ENCODE measurements at places on chromosomes 3 and 15.
A peak's percentile ranks its signal among the peaks of the same experiment; 100 is the strongest.

DNA sequence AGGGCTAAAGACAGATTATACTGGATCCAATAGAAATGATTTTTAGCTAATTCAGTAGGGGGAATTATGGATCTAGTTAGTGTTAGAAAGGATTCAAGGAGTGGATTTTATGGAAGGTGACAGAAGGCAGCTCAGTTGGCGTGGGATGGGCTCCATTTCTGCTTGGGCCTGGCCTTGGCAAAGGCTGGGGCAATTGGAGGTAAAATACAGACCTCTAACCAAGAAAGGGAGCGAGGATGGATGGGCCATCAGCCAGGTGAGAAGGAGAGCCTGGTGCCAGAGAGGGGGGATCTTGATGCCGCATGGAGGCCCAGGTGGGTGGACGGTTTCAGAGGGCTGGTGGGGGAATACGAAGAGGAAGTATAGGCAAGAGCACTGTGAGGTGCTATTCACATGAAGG lies 40.7 kb upstream of the TRA2B start:
- DNase-seq, result no peak

GRCh38 chr3:14555835-14556234 lies 15.7 kb upstream of the GRIP2 start:
- DNase-seq, result no peak

- no peak for DNase-seq
Measured at GRCh38 chr15:58043192-58043903, 22.2 kb downstream of the ALDH1A2 start.

DNA sequence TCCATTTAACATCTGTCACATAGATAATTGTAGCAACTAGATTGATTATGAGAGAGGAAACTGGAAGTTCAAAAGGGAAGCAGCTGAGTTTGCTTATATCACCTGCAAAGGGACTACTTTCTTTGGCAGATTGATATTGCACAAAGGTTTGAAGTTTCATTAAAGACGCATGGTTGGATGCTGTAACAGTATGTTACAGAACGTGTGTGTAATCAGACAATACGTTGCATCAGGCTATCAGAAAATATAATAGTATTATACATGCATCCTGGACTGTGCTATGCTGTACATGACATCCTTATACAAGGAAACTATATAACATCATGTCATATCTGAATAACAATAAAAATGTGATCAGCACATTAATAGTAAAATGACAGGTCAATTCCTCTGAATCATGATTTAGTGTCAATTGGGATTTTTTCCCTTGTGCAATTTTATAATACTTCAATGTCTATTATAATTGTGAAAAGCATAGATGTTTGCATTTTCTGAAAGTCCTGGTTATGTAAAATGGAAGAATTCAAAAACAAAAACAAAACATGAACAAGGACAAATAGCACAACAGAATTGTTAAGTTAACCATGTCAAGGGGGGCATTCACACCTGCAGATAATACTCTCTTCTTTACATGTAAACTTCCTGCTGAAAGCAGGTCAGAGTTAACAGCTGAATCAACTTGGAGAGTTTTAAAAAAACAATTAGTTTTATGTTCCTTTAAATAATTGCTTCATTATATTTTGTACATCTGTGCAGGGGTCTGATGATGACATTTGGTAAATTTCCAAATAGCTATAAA lies 283.2 kb upstream of the KCNH8 start:
- no peak for DNase-seq

GRCh38 chr3:134641671-134642300 lies 9.0 kb downstream of the KY start:
- DNase-seq, result peak; percentile 44

- no peak for DNase-seq
Measured at GRCh38 chr3:14453876-14454638, 51.7 kb downstream of the SLC6A6 start.

GRCh38 chr3:15768421-15769255 lies 29.1 kb downstream of the ANKRD28 start:
- DNase-seq, result no peak

DNA sequence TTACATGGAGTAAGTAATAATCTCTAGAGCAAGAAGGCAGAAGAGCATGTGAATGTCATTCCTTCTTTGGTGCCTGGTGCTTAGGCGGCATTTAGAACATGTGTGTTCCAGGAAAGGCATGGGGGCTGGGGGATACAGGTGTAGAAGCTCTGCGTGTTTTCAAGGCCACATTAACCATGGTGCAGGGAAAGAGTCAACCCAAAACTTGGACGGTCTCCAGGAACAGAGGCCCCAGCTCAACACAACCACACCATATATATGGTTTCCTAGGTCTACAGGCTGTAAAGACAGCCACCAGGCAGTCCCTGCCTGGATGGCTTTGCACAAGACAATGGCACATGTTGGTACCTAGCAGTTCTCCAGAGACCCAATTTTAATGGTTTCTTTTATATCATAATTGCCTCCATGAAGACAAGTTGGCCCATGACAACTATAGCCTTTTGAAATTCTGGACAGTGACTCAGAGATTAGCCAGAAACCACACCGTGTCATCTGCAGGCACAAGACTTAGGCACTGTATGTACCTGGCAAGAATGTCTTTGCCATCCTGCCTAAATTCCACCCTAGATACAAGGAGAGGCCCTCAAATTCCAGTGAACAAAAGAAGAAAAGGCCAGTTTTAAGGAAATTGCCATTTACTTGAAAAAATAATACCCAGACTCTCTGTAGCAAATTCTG lies 25.0 kb upstream of the DGKG start:
- no peak for DNase-seq

DNA sequence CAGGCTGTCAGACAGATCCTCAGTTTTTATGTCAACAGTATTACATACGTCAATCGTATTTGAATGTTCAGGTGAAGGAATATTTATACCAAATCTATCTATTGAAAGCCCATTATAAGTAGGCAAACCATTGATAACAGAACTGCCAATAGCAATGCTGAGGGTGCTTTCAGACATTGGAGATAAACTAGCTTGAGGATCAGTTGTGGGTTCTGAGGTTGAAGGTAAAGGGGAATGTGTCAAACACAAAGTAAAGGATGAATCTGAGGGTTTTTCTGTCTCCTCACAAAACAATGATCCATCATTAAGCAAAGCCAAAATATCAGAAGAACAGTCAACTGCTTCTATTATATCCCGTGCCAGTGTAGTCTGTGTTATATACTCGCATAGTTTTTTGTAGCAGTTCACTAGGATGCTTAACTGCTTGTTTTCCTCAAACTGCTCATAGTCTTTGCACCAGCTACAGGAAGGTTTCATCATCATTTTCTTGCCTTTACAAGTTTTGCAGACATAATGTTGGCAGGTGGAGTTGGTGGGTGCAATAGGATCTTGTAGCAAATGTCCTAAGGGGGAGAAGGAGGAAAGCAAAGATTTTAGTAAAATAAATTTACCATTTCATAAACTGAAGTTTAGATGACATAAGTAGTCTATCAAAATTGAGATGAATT lies 43.8 kb downstream of the MSL2 start:
- no peak for DNase-seq

DNA sequence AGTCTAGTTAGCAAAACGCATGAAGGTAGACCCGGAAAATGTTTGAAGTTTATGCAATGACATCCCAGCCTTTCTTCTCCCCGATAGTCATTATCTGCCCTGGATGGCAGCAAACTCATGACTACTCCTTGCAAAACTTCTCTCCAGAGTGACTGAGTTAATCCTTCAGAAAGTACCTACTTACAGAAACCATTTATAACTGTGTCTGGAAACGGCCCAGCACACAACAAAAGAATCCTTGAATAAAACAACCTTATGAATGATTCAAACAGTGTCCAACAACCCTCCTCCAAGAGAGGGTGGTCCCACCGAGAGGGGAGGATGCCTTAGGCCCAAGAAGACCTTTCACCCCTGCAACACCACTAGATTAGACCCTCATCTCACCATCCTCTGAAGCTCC lies 14.2 kb downstream of the ST8SIA2 start:
- DNase-seq, result no peak

DNA sequence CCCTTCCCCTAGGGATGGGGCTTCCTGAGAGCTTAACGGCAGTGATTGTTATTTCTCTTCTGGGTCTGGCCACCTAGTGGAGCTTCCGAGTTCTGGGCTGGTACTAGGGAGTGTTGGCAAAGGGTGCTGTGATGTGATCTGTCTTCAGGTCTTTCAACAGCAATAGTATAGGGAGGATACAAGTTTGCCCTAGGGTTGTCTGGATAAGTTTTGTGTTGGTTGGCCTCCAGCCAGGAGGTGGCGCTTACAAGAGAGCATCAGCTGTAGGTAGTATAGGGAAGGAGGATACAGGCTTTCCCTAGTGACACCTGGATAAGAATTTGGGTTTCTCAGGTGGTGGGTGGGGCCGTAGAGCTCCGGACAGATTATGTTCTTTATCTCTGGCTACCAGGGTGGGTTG lies 19.2 kb upstream of the CPOX start:
- DNase-seq, result no peak

- DNase-seq, result no peak
Measured at GRCh38 chr3:173021547-173022185, 119.4 kb downstream of the SPATA16 start.

GRCh38 chr15:92612891-92613290 lies 42.7 kb downstream of the FAM174B start:
- DNase-seq, result no peak
